ENCODE measurements at places on chromosomes 1 and 21.
A peak's percentile ranks its signal among the peaks of the same experiment; 100 is the strongest.

- no peak for DNase-seq
Measured at GRCh38 chr1:245605480-245606156, 450.8 kb downstream of the KIF26B start.

GRCh38 chr21:35010447-35010846 is 38.7 kb downstream of the RUNX1 start:
- no peak for DNase-seq

DNA sequence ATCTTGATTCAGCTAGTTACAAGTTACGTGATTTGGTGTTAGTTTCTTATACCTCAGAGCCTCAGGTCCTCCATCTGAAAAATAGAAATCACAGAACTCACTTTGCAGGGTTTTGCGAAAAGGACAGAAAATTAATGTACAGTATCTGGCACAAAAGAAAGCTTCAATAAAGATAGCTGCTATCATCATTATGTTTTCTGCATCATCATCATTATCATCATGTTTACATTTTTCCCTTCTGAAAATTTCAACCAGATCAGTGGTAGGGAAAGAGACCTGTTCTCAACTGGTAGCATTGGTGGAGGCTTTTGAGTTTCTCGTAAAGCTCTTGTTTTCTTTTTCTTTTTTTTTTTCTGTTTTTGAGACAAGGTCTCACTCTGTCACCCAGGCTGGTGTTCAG is 174.7 kb upstream of the PBX1 start:
- DNase-seq = no peak

- peak; percentile 40 for DNase-seq
Measured at GRCh38 chr1:48236716-48237470, 14.4 kb downstream of the SLC5A9 start.

DNA sequence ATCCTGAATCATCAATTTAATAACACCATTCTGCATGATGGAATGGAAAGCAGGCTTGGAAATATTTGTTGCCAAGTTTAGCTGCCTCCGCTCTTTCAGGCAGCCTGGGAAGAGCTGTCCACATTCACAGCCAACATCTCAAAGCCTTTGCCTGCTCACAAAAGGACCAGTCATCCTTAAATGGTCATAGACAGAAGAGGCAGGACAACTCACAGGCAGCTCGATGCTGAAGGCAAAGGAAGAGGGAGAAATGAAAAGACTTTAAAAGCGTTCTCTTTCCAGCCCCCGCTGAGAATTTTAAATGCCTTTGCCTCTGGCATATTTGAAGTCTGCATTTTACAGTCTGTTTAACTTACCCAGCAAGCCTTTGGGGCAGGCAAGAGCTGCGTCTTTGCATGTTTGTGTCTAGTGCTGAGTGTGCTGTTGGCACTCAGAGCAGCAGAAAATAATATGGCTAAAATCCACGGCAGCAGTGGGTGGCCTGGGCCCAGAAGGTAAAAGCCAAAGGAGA is 68.9 kb downstream of the NMNAT2 start:
- no peak for DNase-seq
